ENCODE measurements at places on chromosomes 1 and 21.
A peak's percentile ranks its signal among the peaks of the same experiment; 100 is the strongest.

- DNase-seq: no peak
Measured at GRCh38 chr1:241171991-241172390, 185.0 kb downstream of the RGS7 start.

DNA sequence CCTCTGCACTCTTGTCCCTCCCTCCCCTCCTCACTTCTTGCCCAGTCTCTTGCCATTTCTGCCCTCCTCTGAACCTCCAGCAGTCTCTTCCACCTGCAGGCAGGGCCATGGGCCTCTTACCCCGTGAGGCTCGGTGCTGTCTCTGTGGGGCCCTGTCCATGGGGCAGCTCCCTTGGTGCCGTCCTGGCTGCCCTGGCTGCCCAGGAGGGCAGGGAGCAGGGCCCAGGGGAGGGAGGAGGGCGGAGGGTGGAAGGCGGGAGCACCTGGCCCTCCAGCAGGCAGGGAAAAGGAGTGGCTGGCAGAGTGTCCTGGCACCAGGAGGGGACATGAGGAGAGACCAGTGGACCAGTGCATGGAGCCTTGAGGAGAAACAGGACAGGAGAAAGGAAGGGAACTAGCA lies at the start of gene RORC:
Gene RORC, minus strand, starts transcription at position 198 of the 400 bp plus-strand sequence. Its CDS starts 38 bp downstream, at position 160.
- no peak for DNase-seq

GRCh38 chr1:997713-997992 lies 2.2 kb downstream of the HES4 start:
- DNase-seq: no peak

- DNase-seq: no peak
Measured at GRCh38 chr21:21216047-21216446, 217.8 kb downstream of the NCAM2 start.

DNA sequence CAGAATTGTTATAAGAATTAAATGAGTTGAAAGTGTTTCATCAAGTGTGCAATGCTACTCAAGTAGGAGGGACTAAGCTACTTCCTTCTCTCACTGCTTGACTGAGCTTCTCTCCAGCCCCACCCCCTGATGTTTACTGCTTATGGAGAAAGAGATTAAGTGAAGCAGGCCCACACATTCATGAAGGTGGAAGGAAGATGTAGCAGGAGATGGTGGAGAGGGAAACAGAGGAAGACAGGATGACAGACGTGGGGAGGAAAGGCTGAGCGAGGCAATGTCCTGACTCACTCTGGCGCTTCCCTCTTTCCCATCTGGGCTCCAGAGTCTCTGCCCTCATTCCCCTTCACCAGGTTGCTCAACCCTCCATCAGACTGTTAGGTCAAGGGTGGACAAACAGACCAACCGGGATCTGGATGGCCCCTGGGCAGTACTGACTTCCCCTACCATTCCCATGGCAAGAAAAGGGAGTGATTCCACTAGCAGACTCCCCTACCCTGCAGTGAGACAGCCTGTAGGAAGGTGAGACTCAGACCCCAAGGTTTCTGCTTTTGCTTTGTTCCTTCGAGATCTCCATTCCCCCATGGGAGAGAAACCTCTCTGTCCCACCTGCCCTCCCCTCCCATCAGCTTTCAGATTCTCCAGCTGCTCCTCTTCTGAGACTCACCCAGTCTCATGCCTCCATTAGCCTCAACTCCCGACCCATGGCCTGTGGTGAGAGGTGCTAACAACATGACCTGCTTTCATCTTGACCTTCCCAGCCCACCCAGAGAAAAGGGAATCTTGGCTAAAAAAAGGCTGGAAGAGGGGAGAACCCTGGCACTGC lies 3.1 kb upstream of the ARHGEF2 start:
- peak; percentile 42 for DNase-seq

GRCh38 chr1:183023146-183023600 lies at the start of gene LAMC1:
Gene LAMC1, plus strand, starts transcription at chr1:183023420. Its CDS starts 297 bp downstream, at chr1:183023717.
- DNase-seq: no peak

DNA sequence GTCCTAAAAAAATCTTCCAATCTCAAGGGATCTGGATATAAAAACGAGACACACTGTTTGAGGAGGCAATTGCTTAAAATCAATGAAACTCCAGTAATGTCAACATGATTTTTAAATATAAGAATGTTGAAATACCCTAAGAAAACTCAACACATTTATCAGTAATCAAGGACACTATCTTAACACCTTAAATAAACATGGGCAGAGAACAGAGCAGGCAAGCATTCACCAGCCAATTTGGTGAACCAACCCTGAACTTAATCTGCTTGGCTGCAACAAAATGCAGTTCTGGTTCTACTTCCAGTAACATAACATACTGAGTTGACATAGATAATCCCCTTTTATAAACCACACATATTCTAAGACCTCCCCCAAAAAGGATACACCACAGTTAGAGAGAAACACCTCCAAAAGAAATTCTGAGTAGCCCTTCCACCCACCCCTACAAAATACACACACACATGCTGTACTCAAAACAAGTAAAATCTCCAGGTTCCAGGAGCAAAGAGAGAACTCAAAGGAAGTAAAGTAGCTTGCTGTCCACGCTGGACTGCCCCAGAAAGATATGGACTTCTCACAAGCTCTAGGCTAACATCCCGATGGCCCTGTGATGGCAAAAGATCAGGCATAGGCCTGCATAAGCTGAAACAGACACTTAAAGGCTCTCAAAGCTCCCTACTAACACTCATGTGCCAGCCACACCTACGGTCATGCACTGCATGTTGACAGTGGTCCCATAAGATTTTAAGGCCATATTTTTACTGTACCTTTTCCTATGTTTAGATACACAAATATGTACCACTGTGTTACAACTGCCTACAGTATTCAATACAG lies 30.5 kb downstream of the TP53BP2 start:
- DNase-seq: no peak

DNA sequence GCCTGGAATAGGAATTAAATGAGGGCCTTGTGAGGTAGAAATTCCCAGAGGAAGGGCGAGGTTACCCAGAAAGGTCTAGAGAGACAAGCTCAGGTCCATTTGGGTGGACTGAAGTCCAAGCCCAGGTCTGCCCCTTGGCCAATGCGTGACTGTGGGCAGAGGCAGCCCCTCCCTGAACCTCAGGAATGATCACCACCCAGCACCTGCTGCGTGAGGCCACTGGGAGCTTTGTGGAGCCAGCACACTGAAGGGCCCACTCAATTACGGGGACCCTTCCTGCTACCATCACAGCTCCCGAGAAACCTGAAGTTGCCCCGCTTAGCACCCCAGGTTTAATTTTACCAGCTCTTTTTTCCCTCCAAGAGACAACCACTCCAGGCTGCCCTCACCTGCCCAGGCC lies 6.5 kb upstream of the MATN1 start:
- no peak for DNase-seq

DNA sequence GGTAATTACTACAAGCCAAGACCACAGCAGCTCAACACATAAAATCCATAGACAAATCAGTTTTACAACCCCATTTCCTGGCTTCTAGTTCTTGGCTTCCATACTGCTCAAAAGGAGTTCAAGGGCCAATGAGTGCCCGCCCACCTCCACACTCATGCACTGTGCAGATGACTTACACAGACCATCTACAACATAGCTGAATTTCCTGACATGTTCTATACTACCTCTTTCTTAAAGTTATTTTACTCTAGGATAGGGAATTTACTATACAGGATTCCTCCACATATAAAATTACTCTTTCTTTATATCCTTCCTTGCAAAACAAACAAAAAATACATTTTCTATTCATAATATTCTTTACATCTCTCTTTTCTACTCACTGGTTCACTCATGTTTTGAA lies 14.6 kb downstream of the BACE2 start:
- DNase-seq: no peak

DNA sequence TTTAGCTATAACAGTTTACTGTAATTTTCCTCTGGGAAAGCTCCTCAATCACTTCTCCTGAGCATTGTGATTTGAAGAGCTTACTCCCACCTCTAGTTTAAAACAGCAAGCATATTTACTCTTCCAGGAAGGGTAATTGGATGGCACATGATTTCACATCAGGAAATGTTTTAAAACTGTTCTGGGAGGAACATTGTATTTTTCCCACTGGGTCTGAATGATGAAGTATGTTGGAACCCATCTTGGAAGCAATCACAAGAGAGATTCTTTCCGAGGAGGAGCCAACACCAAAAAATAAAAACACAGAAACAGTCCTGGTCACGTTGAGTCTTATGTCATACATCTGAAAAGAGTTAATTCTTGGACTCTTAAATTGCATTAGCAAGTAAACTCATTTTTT lies 17.3 kb downstream of the MAP10 start:
- DNase-seq: no peak

- DNase-seq: no peak
Measured at GRCh38 chr1:78301141-78301540, 189.6 kb upstream of the PTGFR start.

DNA sequence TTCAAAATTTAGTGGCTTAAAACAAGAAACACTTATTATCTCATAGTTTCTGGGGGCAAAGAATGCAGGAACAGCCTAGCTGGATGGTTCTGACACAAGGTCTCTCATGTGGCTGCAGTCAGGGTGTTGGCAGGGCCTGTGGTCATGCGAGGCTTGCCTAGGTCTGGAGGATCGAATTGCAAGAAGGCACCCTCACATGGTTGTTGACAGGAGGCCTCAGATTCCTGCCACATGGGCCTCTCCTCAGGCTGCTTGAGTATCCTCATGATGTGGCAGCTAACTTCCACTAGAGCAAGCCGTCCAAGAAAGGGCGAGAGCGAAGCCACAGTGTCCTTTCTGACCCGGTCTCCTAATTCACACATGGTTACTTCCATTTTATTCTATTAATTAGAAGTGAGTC lies 6.2 kb upstream of the NRIP1 start:
- DNase-seq: no peak

- no peak for DNase-seq
Measured at GRCh38 chr1:29047142-29047541, 76.6 kb downstream of the TMEM200B start.

GRCh38 chr1:41844255-41844654 lies 74.5 kb downstream of the HIVEP3 start:
- no peak for DNase-seq

- DNase-seq: no peak
Measured at GRCh38 chr1:206801467-206801866, 29.2 kb upstream of the IL10 start.

GRCh38 chr1:42680921-42681683 lies 1.1 kb upstream of the YBX1 start:
- DNase-seq: no peak

DNA sequence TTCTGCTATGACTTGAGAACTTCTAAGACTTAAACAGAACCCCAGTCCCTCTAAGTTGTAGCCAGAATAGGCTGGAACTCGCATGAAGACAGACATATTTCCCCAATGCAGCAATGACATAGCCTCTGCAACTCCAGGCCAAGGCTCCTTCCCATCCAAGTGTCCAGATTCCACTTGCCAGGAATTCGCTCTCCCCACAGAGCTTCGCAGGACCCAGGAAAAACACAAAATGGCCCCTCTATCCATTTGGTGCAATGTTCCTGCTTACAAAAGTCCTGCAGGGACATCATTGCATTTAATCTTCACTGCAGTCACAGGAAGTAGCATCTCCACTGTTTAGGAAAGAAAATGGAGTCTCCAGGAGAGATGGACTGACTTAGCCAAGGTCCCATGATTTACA lies 147.5 kb upstream of the KLHDC7A start:
- no peak for DNase-seq

DNA sequence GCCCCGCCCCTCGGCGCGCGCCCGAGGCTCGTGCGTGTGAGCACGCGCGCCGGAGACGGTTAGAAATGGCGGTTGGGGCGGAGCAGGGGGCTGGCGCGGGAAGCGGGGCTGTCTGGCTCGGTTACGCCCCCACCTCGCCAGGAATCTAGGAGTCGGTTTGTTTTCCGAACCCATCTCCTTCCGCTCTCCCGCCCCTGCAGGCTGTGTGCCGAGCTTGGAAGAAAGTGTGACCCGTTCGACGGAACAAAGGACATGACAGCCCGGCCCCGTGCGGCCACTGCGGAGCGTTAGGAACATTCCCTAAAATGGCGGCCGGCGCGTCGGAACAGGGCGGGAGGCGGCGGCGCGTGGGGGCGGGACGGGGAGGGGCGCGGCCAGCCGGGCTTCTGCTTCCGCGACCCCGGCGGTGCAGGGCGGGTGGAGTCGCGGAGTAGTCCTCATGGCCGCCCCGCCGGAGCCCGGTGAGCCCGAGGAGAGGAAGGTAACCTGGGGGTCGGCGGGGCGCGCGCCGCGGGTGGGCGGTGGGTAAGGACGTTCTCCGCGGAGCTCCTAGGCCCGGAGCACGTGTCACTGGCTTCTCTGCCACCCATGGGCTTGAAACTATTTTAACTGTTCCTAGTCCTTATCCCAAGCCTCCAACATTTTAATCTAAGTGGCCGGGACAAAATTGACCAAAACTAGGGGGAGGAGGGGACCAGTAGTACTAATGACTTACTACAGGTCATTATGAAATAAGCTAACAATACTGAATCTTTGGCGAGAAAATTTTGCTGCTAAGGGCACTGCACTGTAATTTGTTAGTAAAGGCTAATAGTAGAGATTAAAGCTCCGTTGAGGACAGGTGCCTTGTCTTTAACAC lies at the start of gene COX20:
Gene COX20, plus strand, starts transcription at position 383 of the 859 bp plus-strand sequence. Its CDS starts 57 bp downstream, at position 440.
- DNase-seq: peak; percentile 87

DNA sequence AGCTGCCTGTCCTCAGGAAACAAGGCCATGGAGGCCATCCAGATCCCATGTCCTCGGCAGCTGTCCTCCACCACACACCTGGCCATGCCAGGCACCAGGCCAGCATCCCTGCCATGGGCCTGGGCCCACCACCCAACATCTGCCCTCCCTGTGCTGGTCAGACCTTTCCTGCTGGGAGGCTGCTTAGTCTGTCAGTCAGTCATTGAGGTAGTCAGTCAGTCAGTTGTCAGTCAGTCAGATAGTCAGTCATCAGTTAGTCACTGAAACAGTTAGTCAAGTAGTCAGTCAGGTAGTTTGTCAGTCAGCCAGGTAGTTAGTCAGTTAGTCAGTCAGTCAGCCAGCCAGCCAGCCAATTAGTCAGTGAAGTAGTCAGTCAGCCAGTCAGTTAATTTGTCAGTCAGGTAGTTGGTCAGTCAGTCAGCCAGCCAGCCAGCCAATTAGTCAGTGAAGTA lies 17.2 kb downstream of the KRTAP10-1 start:
- no peak for DNase-seq

All from GF-D8 (cell line).